ENCODE measurements at places on chromosomes 11 and 22. TPM values are rescaled to one million over a fixed set of nuclear protein-coding genes. Genes with fewer than 3 reads are reported as not detected.
A peak's percentile ranks its signal among the peaks of the same experiment; 100 is the strongest.

INSC gene
- polyA plus RNA-seq = not detected

OR10A4 gene
- not detected for polyA plus RNA-seq

SOX10 gene
- not detected for polyA plus RNA-seq

NTM gene
- not detected for polyA plus RNA-seq

MUC6 gene
- polyA plus RNA-seq = not detected

DNA sequence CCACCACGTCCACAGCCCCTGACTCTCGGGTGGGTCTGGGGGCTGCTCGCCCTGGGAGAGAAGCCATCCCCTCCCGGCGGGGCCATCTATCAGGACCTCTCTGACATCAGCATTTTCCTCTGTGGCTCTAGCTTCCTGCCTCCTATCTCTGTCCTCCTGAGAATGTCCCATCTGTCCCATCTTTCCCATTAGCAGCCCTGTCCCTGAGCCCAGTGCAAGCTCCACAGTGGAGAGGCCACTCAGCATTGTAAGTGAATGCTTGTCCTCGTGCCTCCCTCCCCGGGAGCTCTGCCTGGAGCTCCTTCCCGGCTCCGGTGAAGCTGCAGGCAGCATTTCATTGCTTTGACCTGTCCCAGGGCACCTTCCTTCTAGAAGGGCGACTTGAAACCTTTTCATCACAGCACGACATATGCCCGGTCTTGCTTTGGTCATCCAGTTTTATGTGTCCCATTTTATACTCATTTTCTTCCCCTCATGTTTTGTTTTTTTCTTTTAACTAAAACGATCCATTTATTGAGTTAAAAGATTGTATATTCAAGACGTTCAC lies 49.7 kb downstream of the RTN4R start:
- no peak overlapping the region for H3K27ac ChIP-seq
- no peaks in the 10 kb centered on the region for H3K36me3 ChIP-seq
- DNase-seq = no peak
- no peak overlapping the region for H3K4me3 ChIP-seq
- H3K4me1 ChIP-seq = no peaks in the 10 kb centered on the region

DNA sequence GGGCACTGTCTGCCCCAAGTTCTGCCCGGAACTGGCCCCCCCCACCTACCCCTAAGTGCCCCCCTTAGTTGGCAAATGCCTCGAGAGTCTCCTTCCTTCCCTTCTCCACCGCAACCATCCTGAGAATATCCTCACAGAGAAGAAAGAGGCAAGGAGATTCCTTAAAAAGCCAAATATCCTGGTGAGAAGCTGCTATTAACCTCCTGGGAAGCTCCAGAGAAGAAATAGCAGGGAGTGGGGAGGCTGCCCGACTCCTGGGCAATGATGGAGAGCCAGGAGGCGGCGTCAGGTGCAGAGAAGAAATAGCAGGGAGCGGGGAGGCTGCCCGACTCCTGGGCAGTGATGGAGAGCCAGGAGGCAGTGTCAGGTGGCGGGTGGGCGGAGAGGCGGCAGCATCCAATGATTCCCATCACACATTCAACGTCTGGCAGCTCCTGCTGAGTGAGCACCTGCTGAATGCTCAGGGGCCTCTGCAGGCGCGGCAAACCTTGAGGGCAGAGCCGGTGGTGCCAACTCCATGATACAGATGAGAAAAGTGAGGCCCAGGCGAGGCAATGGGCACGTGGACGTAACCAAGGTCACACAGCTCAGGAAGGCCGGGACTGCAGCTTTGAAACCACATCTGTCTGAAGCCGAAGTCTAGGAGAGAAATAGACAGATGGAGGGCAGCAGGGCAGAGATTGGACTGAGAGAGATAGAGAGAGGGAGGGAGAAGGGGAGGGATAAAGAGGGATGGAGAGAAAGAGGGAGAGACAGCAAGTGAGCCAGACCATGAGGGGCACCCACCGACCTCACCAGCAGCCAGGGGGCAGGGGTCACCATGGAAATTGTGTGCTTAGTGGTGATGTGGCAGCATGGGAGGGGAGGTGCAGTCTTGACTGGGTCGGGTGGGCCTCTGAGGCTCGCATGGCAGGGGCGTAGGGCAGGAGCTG lies 58.3 kb downstream of the CYTH4 start:
- H3K27ac ChIP-seq = no peak overlapping the region
- no peaks in the 10 kb centered on the region for H3K4me1 ChIP-seq
- no peaks in the 10 kb centered on the region for H3K36me3 ChIP-seq
- DNase-seq = no peak
- H3K4me3 ChIP-seq = no peak overlapping the region

- no peaks in the 10 kb centered on the region for H3K36me3 ChIP-seq
- H3K27ac ChIP-seq = no peak overlapping the region
- H3K4me3 ChIP-seq = no peak overlapping the region
- H3K27me3 ChIP-seq = no peaks in the 10 kb centered on the region
- no peaks in the 10 kb centered on the region for H3K4me1 ChIP-seq
- DNase-seq = no peak
These were observed 17.8 kb downstream of the SCUBE2 start for GRCh38 chr11:9073466-9074225.

DNA sequence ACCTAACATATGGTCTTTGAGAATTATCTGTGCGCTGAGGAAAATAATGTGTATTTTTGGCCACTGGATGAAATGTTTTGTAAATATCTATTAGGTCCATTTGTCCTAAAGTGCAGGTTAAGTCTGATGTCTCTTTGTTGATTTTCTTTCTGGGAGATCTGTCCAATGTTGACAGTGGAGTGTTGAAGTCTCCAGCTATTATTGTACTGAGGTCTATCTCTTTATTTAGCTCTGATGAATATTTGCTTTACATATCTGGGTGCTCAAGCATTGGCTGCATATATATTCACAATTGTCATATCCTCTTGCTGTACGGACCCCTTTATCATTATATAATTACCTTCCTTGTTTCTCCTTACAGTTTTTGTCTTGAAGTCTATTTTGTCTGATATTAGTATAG lies 833.8 kb downstream of the DLG2 start:
- no peaks in the 10 kb centered on the region for H3K36me3 ChIP-seq
- H3K27me3 ChIP-seq = no peaks in the 10 kb centered on the region
- H3K27ac ChIP-seq = no peak overlapping the region
- H3K4me3 ChIP-seq = no peak overlapping the region

DNA sequence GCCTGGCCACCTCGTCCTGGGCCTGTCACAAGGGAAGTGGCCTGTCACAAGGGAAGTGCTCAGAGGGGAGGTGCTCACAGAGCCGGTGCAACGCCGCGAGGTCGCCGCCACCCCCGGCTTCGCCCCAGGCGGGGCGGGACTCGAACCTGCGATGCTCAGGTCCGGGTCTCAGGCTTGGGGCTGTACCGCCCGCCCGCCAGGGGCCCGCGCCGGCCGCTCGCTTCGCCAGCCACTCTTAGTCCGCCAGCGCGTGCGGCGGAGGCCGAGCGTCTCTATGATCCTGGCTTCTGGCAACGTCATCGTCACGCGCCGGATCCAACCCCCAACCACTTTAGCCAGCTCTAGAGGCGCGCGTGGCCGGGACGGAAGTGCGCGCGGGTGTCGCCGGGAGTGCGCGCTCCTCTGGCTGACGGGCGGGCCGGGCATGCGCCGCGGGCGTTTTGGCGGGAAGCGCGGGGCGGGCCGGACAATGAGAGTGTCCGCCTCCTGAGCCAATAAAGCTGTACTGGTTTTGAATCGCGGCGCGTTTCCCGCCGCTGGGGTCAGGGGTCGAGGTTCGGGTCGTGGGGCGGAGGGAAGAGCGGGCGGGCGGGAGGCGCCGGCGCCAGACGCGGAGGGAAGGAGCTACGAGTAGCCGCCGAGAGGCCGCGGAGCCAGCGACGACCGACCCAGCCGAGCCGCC lies at the start of gene TRMT2A:
Gene TRMT2A (minus strand): TSS at position 276 of the 682 bp plus-strand sequence. CDS start 320 bp downstream, outside the sequence.
- H3K36me3 ChIP-seq = peaks cover 71% of the 10 kb centered on the region
- peak within 1 kb of the TSS; percentile 83 for H3K4me3 ChIP-seq
- peak; percentile 98 for DNase-seq
- H3K4me1 ChIP-seq = peaks cover 21% of the 10 kb centered on the region
- no peaks in the 10 kb centered on the region for H3K27me3 ChIP-seq

DNA sequence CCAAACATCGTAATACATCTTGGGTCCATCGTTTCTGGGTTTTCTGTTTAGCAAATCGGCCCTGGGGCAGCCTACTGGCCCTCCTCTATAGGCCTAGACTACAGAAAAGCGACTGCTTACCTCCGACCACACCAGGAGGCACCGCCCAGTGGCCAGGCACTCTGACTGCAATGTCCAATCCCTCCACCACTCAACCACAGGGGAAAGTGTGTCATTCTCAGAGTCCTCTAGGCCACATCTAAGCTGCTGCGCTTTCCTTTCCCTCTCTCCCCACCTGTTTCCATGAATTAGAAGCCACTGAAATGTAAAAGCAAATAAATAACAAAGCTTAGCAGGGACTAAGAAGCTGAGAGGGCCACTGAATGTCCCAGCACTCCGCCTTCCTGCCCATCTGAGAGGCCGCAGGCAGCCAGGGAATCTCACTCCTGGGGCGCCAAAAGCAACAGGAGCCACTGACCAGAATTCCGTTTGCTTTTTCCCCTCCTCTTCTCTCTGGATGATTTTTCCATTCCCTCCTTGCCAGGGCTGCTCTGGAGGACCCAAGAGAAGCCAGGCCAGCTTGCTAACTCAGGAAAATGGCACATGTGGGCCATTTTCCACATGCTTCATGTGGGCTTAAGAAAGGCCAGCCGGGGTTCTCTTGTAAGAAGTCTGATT lies 50.1 kb upstream of the FLI1 start:
- H3K27me3 ChIP-seq = no peaks in the 10 kb centered on the region
- peaks cover 14% of the 10 kb centered on the region for H3K4me1 ChIP-seq
- DNase-seq = no peak
- no peaks in the 10 kb centered on the region for H3K36me3 ChIP-seq
- no peak overlapping the region for H3K4me3 ChIP-seq
